Stimulated activated CD8-positive, alpha-beta memory T cell treated with anti-CD3 and anti-CD28 coated beads, Interleukin-15, amount 100 ng/mL, for 4 hours (primary cell): ENCODE measurements at places on chromosomes 4 and X.

- DNase-seq: peak; percentile 48
These were observed 772 bp upstream of the FBXW7 start for GRCh38 chr4:152536545-152537182.

- DNase-seq: no peak
These were observed 205.1 kb upstream of the TLL1 start for GRCh38 chr4:165667969-165668368.

DNA sequence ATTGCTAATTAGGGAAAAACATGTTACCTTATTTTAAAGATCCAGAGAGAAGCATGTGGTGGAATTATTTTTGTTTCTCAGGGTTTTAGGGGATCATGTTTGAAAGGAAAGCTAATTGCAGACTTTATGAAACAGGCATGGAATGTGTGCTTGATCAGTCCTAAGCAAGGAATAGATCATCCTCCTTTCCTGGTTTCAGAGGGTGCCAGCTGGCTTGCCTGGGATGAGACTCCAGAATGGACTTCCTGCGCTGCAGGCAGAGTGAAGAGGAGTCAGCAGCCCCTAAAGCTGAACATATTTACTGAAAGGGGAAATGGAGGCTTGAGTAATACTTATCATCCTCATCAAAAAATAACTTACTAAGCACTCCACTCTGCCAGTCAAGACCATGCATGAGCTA, 13.3 kb downstream of the FGF5 start:
- DNase-seq: no peak

DNA sequence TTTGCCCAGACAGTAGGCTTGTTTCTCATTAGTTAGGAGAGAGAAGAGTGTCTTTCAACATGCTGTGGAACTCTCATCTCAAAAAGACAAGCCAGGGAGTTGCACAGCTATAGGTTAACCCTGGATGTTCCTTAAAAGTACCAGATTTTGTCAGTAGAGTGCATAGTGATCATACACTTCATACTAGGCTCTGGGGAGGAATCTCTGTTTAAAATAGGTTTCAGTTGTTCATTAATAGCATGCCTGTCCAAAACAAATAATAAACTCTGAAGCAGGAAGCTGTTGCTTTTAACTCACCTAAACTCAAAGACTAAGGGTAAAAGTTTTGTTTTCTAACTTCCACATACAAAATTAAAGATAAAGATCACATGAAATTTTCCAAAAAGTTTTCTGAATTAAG, 1948.4 kb downstream of the C4orf33 start:
- no peak for DNase-seq

- DNase-seq: no peak
These were observed 239.2 kb upstream of the SMIM31 start for GRCh38 chr4:164514765-164515164.

DNA sequence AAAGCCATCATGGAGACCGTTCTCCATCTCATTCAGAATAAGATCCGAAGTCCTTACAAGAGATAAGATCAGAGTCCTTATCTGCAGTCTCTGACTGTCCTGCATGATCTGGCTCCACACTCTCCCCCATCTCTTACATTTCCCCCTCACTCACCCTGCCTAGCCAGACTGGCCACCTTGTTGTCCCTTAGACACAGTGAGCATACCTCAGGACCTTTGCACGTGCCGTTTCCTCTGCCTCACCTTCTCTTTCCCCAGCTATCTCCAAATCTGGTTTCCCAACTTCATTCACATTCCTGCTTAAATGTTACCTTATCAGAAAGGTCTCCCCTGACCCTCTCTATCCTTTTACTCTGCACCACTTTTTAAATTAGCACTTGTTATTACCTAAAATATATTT, 44.0 kb downstream of the KLHL5 start:
- DNase-seq: no peak

- no peak for DNase-seq
These were observed 437.1 kb upstream of the CTSO start for GRCh38 chr4:156390599-156391324.

DNA sequence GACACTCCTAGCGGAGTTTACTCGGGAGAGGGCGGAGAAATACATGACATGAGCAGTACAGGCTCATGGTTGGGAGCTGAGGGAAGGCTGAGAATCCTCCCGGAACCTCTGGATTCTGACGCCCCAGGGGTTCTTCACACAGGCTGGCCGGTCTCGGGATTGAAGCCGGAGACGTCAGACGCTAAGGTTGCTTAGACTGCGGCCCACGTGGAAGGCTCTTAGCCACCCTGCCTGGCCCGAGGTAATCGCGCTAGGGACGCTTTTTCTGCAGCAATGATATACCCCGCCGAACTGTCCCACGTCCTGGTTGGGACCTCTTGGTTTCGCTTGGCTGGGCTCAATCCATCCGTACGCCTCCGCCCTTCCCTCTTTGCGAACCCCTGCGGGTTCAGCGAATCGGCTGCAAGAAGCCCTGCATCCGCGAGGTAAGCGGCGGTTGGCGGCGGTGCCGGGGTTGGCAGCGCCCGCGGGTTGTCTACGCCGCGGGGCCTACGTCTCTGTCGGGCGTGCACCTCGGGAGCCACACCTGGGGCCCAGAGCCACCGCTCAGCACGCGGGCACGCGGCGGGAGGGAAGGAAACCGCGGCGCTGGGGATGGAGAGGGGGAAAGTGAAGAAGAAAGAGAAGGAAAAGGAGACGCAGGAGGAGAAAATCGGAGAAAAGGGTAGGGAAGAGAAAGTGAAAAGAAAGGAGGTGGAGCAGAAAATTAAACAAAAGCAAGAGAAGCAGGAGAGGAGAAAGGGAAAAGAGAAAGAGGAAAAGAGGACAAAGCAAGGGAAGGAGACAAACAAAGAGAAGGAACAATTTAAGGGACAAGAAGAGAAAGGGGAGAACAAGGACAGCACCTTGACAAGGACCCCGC, at the start of gene ARL9:
ARL9 (plus strand) TSS at position 523 of the 862 bp plus-strand sequence; CDS start at position 595, 72 bp downstream.
- peak; percentile 46 for DNase-seq

GRCh38 chr4:153509724-153510123, 43.6 kb downstream of the TMEM131L start:
- no peak for DNase-seq

DNA sequence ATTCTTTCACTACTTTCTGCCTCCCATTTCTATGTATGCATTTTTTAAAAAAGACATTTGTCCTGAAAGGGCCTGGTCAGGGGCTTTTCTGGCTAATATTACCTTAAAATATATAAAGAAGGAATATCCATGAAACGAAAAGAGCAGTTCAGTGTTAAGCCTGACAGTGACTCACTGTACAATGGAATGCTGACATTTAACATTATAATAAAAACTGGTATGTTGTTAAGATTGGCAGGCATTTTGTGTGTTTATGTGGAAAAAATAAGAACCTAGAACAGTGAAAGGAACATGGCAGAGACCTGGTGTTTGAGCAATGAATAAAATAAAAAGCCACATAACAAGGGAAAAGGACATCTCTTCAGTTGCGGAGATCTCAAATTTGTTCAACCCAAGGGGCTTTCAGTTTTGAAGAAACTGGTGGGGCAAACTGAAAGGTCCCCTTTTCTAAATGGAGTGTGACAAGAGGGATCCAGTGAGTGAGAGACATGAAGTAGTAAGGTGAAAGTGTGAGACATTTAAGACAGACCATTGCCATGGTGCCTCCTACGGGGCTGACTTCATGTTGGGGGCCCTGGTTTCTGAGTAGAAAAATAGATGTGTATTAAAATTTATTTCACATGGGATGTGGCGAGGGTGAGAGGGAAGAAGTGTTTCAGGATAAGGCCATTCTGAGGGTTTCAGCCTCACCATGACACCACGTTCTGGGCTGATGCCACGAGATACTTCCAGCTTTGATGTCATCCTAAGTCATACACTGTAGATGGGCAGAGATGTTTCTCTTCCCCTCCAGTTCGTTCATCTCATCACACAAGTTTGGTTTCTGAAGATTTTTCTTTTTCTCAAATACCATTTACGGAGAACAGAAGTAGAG, 324.9 kb downstream of the PPP3CA start:
- DNase-seq: no peak

- DNase-seq: no peak
These were observed 32.0 kb downstream of the LIMCH1 start for GRCh38 chr4:41569961-41570360.

DNA sequence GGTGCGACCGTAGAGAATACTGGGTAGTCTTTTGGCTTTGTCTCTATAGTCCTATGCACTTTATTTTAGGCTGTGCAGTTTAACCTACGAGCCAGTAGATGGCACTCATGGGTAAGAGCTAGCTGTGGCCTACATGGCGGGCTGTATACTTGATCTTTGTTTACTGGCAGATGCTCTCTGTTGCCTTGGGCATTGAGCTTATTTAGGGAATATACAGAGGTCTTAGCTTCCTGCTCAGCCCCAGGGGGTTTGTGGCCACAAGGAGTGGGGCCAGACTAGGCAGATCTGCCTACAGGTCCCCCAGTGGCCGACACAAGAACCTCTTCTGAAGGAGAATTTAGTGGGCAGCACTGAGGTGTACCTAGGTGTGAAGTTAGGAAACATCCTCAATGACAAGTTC, 227.6 kb upstream of the HDX start:
- DNase-seq: no peak

- no peak for DNase-seq
These were observed 420.1 kb downstream of the ARAP2 start for GRCh38 chr4:35824231-35824630.

GRCh38 chrX:147912093-147912801, 528 bp downstream of the FMR1 start:
- DNase-seq: peak; percentile 10

DNA sequence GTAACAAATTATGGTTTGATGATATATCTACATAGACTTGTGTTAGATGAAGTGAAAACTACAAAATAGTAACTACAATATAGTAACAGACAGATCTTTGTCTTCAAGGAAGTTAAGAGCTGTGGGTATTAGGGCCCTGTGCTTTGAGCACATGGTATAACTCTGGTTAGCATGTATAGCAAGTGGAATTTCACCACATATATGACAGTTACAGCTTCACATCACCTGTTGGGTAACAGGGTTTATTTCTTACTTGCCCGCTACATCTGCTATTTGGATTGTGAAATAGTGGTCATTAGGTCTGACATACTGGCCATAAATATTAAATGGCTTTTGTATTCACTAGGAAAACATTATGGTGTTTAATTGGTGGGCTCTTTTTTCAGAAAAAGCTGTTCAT, 20.2 kb downstream of the OFD1 start:
- no peak for DNase-seq

- DNase-seq: no peak
These were observed 151.6 kb downstream of the EMCN start for GRCh38 chr4:100366213-100366612.

DNA sequence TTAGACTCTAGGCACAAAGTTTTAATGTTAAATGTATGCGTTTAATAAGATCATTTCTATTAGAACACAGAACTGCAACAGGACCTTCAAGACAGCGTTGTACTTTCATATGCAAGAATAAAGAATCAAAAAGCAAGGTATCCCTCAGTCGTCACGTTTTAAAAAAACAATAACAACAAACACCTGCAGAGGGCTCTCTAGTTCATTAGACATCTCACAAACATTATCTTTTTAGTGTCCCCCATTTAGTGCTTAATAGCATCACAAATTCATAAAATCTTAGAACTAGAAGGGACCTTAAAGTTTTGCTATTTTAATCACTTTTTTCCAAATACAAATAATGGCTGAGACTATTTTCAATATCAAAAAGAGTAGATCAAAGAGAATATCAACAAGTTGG, 236.6 kb downstream of the DCHS2 start:
- no peak for DNase-seq

GRCh38 chr4:61532336-61533000, 332.3 kb downstream of the ADGRL3 start:
- DNase-seq: no peak

GRCh38 chr4:20995015-20995414, 294.8 kb downstream of the PACRGL start:
- DNase-seq: no peak

- no peak for DNase-seq
These were observed 23.9 kb downstream of the SORBS2 start for GRCh38 chr4:185787926-185788679.

DNA sequence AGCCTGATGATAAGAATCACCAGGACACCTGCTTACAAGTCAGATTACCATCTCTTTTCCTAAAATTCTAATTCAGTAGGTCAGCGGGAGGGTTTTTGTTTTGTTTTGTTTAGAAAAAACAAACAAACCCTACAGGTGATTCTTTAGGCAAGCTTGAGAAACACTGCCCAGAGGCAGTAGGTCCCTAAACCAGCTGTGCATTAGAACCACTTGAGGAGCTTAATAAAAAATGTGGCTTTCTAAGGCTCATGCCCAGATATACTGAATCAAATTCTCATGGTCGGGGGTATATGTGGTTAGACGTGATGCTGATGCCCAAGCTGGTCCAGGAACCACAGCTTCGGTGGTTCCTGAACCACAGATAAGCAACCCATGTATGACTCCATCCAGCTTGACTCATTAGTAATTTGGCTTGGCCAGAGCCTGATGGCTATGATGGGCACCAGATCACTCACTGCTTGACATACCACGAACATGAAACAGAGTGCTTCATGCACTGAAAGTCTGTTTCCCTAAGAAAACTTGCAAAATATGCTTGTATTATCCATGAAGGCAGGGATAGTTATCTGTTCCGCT, 338.1 kb upstream of the F9 start:
- DNase-seq: no peak

DNA sequence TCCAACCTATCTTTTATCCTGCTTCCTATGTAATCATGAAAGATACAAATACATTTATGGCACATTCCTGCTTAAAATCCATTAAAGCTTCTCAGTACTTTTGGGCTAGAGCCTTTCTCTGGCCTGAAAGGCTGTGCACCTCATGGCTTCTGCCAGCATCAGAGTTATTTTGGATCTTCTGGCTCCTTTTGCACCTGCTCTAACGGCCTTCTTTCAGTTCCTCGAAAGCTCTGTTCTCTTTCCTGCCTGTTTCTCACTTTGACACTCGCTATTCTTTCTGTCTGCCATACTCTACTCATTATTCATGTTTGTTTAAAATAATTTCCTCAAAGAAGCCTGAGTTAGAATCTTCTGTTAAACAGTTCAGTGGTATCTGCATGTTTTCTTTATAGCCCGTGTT, 86.0 kb downstream of the LRP2BP start:
- no peak for DNase-seq

DNA sequence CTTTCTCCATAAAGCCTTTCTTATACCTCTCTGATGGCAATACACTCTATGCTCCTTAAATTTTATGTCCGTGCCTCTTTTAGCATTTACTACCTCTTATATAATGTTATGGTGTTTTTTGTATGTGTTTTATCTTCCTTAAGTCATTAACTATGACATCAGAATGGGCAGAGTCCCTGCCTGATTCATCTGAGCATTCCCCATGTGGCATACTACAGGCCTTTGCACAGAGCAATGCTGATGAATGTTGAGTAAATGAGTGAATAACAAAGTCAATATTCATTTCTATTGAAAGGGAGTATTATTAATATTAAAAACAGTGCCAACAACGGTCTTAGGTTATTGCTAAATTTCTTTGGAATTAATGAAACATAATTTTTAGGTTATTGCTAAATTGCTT, 18.8 kb upstream of the RPS6KA3 start:
- no peak for DNase-seq

GRCh38 chrX:37651921-37652452, 33.6 kb upstream of the XK start:
- no peak for DNase-seq

GRCh38 chr4:101239665-101240064, 107.7 kb downstream of the PPP3CA start:
- no peak for DNase-seq

- DNase-seq: no peak
These were observed 97.3 kb downstream of the HDAC8 start for GRCh38 chrX:72475338-72475737.
